ENCODE measurements at places on chromosomes 12 and 14. TPM values are rescaled to one million over a fixed set of nuclear protein-coding genes. Genes with fewer than 3 reads are reported as not detected.
A peak's percentile ranks its signal among the peaks of the same experiment; 100 is the strongest.

Gene IAPP
- total RNA-seq = not detected

Gene KCNH5
- not detected for total RNA-seq

Gene VRTN
- total RNA-seq = not detected

Gene POTEG
- not detected for total RNA-seq

Gene PAPLN
- total RNA-seq = 9.6 TPM

Gene AHSA1
- 91.3 TPM for total RNA-seq

Gene ALDH1L2
- total RNA-seq = 2.5 TPM

Gene DDX47
- total RNA-seq = 22.1 TPM

Gene SETD3
- total RNA-seq = 75.1 TPM

Gene HEBP1
- 10.3 TPM for total RNA-seq

Gene PLD4
- total RNA-seq = not detected

Gene PLEKHG7
- total RNA-seq = 3.0 TPM

Gene MAX
- 35.8 TPM for total RNA-seq

Gene GPRC5D
- not detected for total RNA-seq

Gene APOF
- total RNA-seq = not detected

Gene ULK1
- total RNA-seq = 17.5 TPM

Gene ARMH4
- 0.48 TPM for total RNA-seq

Gene ARHGAP9
- total RNA-seq = 27.3 TPM

DNA sequence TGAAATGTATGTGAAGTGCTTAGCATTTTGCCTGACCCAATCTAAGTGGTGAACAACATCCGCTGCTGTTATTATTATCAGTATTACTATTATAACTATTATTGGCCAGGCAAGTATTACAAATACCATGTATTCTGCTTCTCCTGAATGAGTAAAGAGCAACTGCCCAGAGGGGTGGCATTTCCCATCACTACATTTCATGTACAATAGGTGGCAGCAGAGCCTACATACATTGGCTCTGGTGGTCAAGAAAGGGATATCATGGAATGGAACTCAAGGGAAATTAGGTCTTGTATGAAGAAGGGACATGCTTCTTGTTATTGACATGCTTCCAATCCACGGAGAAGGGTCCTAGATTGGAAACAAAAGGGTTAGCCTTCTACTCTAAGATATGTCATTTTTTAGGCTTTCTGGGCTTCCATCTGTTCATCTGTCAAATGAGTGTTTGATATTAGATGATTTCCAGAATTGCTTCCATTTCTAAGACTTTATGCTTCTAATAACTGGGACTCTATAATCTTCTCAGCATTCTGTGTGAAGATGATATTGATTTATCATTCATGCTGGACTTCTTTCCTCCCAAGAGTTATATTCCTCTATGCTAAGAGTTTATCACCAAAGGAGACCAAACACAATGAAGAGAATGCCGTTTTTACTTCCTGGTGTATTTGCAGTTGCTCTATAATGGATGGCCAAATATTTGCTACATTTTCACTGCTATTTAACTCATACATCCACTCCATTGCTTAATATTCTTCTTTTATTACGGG is 239.1 kb downstream of the SSPN start:
- DNase-seq = peak; percentile 10

DNA sequence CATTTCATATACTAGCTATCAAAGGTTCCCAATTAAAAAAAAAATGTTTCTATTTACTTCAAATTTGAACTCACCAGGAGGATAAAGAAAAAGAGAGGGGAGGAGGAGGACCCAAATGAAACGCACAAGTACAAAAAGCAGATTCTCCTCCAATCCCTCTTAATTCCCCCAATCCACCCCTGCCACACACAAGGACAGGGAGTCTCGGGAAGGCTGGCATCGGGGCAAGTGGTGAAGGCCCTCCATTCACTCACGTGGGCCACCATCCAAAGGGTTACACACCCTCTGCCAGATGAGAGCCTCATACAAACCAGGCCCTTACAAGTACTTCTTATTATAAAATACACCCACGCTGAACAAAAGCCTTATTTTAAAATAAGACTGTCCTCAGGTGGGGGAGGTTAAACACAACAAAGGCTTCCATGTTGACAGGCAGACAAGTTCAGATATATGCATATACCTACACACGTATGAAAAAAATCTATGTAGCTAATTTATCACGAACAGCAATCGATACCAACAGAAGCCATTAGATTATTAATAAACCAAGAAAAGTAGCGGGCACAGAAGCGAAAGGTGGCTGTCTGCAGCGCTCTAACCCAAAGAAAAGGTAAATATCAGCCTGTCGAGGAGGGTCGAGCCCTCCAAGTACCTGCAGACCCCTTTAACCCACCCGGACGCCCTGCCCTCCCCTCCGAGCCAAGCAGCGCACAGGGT is 1.5 kb downstream of the ATP2B1 start:
- DNase-seq = no peak

DNA sequence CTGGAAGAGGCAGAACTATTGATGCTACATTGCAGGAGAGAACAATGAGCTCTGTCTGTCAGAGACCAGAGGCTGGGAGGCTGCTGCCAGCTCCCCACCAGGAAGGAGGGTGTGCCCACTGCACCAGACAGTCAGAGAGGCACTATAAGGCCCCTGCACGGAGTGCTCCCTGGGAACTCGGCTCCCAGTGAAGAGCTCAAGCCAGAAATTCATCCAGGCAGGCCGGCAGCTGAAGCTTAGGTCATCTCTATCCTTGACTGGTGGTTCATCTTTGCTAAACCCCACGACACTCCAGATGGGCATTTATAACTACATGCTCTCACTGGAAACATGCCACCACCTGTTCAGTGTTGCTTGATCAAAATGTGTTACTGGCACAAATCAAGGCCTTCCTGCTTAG is 65.1 kb upstream of the GPATCH2L start:
- no peak for DNase-seq

DNA sequence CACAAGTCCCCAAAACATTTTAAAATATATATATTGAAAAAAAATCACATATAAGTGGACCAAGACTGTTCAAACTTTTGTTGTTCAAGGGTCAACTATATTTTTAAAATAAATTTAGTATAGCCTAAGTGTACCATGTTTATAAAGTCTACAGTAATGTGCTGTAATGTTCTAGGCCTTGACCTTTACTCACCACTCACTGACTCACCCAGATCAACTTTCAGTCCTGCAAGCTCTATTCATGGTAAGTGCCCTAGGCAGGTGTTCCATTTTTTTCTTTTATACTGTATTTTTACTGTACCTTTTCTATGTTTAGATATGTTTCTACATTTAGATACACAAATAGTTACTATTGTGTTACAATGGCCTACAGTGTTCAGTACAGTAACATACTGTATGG is 23.4 kb upstream of the TMTC1 start:
- DNase-seq = no peak

DNA sequence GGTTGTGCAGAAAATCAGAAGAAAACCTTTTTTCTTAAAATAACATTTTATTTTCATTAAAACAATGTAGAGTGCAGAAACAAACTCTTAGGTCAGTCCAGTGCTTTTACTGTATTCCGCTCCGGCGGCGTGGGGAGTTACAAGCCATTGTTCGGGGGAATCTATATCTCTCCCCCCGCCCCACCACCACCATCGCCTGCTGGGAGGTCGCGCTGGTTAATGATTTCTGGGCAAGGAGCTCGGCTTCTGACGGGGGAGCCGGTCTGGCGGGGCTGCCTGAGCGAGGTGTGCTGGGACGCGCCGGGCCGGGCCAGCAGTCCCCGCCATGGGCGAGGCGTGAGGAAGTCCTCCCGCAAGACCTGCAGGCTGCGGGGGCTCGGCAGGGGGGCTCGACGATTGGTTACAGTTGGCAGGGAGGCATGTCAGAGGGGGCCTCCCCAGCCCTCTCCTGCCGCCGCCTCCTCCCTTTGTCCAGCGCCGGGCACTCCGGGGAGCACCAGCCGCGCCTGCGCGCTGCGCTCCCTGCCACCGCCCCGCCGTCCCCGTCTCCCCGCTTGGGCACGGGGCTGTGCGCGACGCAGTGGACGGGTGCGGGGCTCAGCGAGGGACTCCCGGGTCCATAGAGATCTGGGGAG is 1.0 kb upstream of the DUSP6 start:
- DNase-seq = peak; percentile 79

- no peak for DNase-seq
Observed at GRCh38 chr14:85358136-85358785, 171.7 kb upstream of the FLRT2 start.

GRCh38 chr12:55024575-55024974 is 4.8 kb downstream of the NEUROD4 start:
- no peak for DNase-seq

DNA sequence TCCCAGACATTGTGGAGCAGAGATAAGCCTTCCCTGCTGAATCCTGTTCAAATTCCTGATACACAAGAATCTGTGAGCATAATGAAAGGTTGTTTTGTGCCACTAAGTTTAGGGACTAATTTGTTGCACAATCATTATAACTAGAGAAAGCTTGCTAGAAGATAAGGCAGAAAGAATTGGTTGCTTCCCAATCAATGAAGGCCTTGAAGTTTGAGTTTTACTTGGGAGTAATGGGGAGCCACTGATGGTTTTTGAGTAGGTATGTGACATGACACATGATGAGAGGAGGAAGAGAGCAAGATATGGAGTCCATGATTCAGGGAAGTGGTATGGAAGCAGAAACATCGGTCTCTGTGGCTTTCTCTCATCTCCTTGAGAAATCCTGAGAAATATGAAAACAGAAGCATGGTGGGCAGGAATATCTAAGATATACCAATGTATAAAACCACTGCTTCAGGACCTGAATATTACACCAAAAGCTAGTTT is 13.3 kb upstream of the TCP11L2 start:
- DNase-seq = no peak

DNA sequence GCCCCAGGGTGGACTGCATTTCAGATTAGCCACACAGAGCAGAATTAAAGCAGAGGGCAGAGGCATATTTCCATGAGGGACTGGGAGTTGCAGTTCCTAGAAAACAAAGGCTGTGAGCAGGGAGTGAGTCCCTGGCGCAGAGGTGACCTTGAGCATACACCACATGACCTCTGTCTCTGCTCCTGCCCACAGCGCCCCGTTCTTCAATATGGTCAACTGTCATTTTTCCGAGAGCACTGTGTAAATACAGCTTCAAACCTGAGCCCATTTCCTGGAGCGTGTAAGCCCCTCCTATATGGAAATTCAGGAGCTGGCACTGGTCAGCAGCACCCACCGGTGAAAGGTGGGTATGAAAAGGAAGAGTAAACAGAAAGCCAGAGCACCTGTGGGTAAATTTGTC is 192.2 kb upstream of the PELI2 start:
- DNase-seq = no peak

DNA sequence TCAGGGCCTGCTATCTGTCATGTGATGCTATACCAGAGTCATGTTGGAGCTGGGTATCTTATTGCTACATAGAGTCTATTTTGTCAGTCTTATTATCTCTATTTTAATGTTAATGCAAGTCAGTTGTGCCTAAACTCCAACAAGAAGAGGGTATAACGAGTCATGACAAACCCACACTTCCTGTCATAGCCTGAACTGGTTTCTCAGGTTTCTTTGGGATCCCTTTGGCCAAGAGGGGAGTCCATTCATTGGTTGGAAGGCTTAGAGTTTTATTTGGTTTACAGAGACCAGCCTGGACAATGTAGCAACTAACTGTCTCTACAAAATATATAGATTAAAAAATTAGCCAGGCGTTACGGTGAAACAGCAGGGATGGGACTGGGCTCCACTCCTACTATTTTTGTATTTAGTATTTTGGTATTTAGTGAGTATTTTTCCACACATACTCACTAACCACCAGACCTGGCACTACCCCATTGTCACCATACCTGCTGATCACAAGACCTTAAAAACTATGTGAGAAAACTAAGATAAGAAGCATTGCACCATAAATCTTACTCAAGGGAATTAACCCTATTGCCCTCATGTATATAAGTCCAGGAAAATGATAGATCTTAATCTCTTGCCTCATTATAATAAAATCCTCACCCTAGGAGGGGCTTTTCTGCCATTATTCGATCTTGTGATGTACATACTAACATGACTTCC is 387.5 kb downstream of the IPO8 start:
- no peak for DNase-seq

- no peak for DNase-seq
Observed at GRCh38 chr12:74646831-74647230, 109.2 kb downstream of the ATXN7L3B start.

GRCh38 chr12:109995686-109996482 is at the start of gene GIT2:
Gene GIT2 (minus strand): TSS chr12:109996368. CDS start chr12:109996224, 144 bp downstream.
- DNase-seq = peak; percentile 95

GRCh38 chr12:51922146-51922545 is 14.8 kb downstream of the ACVRL1 start:
- DNase-seq = no peak

DNA sequence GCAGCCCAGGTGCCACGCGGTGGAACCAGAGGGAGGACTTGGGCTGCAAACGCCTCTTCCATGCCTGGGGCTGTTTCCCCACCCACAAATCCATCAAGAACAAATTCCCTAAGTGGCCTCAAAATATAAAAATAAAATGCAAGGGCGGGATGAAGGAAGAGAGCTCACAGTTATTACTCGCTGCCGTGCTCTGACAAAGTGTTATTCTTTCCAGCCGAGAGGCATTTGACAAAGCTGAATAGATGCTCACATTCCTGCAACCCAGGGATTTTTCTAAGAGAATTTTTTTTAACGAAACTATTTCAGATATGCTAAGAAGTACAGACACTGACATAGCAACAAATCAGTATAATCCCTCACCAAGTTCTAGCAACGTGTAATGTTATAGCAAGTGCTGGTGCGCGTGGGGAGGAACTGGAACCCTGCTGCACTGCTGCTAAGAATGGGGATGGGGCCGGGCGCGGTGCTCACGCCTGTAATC is 70.7 kb downstream of the SCARB1 start:
- no peak for DNase-seq

DNA sequence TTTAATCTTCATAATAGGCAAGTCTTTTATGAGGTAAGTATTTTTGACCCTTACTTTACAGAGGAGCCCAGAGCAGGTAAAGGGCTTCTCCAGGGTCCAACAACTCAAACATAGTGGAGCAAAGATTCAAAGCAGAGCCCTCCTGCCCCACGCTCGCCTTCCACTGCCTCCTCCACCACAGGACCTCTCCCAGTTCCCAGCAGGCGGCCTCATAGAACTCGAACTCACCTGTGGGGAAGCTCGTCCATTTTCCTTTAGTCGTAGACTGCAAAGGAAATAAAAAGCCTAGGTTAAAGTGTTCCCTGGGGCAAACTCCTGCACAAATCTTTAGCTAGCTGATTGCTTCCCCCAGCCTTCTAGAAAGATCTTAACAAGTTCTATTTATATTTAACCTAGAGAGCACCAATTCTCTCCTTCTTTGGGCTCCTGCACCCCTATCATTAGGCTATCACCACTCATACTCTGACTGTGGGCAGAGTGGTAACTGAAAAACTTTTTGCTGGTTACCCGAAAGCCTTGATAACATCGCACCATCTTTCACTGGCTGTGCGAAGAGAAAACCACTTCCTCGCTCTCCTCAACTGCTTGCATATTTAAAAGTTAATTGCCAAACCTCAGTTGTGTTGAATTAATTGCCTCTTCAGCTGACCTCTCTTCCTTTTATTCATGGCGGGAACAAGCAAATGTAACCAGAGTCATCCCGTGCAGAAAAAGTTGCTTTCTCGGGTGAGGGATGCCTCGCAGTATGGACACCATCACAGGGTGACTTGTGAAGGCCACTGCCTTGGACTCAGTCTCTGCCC is 299.6 kb downstream of the DPF3 start:
- DNase-seq = no peak

- no peak for DNase-seq
Observed at GRCh38 chr14:103386713-103387329, 1.6 kb downstream of the MARK3 start.
